Motor neuron (in vitro differentiated cells): ENCODE measurements at places on chromosomes 2 and 18. TPM values are rescaled to one million over a fixed set of nuclear protein-coding genes. Genes with fewer than 3 reads are reported as not detected.

Gene TRABD2A
- total RNA-seq: 0.76 and 7.1 TPM in 2 replicates

Gene KCNJ3
- total RNA-seq: 0.64 and 0.82 TPM in 2 replicates

Gene NT5DC4
- 0.09 TPM in 1 of 2 replicates, not detected in the other for total RNA-seq

Gene ARHGAP25
- total RNA-seq: 2.2 and 2.6 TPM in 2 replicates

- ATAC-seq: no peak
Measured at GRCh38 chr2:159505196-159505595, 111.2 kb downstream of the BAZ2B start.

- no peak for ATAC-seq
Measured at GRCh38 chr2:25418944-25419677, 77.4 kb upstream of the DNMT3A start.

DNA sequence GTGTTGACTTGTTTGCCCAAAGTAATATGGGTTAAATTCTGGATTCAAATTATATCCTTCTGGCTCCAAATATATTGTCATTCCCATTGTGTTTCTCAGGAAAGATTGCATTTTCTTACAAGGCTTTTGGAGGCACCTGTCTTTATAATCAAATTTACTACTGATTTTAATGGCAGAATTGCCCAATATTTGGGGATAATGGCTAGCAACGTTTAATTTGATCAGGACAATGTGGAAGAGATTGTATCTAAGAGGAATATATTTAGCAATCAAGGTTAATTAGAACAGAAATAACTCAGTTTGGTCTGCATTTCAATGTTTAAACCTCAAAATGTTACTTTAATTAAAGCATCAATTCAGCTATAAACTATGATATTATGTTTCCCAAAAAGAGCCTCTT is 41.7 kb upstream of the ZNF804A start:
- no peak for ATAC-seq

DNA sequence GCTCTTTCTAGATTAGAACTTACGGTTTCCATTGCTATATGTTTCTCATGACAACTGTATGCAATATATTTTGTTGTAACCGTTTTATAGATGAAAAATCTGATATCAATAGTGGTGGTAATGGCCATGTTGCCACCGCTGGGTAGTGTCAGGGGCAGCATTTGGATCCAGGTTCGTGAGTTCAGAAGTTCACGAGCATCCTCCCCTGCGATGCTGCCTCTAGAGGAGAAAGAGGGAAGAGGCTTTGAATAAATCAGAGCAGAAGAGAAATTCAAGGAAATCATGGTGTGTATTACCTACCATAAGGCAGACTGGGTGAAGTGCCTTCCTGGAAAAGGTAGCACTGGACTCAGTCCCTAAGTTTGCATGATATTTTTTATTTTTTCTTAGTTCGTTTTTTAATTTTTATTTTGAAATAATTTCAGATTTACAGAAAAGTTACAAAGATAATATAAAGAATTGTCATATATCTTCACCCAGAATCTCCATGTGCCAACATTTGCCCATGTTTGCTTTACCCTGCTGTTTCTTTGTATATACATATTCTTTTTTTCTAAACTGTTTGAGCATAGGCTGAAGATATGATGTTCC is 3.3 kb upstream of the ZBTB7C start:
- ATAC-seq: no peak

DNA sequence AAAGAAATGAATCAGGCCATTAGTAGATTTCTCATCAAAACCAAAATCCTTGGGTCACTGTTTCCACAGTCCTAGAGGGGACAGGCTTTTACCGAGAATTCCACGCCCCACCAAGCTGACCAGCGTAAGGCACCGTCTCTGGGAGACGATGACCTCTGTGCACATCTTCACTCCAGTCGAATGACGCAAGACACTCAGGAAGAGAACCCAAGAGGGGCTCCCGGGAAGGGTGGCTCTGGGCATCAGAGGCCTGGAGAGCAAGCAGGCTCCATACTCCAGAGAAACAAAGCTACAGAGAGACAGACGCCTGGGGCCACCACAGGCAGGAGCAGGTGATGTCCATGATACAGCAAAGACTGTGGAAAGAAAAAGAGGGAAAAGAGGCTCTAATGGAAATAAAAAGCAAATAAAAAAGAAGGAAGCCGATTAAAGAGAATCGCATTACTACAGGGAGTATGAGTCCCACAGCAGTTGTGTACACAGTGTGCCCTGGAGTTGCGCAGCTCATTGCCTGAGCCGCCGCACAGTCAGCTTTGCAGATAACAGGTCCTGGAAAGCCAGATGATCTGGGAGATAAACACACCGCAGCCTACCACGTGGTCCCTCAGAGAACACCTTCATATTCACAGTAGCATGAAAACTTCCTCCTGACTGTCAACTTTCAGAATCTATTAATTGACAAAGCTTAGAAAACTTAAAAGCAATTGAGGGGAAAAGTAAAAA is 572.7 kb upstream of the SALL3 start:
- no peak for ATAC-seq

- ATAC-seq: no peak
Measured at GRCh38 chr2:77642339-77642738, 120.2 kb upstream of the LRRTM4 start.

DNA sequence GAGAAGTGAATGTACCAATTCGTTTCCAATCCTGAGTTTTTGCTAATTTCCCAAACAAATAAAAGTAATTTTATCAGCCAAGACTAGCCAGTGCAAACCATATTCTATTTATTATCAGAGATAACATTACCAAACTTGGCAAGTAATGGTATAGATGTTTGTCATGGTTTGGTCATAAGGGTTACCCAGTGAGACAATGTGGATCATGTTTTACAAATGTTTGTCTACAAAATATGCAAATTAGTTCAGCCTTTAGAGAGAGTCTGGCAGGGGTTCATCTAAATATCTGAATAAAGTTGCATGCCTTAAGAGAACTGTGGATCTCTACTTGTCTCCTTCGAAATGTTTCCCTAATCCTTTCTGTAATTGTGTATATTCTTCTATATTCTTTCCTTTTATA is 152.2 kb downstream of the KCNH7 start:
- no peak for ATAC-seq
